Stimulated activated CD8-positive, alpha-beta memory T cell treated with anti-CD3 and anti-CD28 coated beads, Interleukin-7, amount 100 ng/mL, for 4 hours (primary cell): ENCODE measurements at places on chromosomes 4 and X.

DNA sequence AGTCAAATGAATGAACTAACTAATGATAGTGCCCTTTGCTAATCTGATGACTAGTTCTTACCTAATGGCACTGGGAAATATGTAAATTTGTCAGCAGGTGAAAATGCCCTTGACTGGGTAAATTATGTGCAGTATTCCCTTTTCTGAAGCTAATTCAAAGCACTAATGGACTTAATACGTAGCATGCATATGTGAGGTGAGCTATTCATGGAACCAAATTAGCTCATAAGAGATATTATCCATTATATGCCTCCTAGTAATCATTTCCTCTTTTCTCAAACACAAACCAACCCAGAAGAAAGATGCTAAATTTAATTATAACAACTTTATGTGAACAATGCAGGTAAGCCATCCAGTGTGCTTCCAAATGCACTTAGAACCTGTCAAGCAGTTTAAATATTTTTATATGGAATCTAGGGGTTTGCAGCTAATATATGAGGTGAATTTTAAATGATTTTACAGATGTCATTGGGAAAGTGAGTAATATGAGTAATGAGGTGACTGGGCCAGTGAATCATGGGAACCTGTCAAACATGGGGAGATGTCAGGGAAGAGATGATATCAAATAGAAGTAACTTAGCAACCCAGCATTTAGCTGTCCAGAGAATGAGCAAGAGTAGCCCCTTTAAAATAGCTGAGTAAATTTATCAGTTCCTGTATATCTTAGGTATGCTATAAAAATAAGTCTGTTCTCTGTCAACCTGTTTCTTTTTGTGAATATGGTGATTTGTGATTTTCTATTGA lies 315.0 kb downstream of the AFF2 start:
- DNase-seq: no peak

GRCh38 chrX:10098270-10098713 lies 58.5 kb upstream of the CLCN4 start:
- peak; percentile 54 for DNase-seq

DNA sequence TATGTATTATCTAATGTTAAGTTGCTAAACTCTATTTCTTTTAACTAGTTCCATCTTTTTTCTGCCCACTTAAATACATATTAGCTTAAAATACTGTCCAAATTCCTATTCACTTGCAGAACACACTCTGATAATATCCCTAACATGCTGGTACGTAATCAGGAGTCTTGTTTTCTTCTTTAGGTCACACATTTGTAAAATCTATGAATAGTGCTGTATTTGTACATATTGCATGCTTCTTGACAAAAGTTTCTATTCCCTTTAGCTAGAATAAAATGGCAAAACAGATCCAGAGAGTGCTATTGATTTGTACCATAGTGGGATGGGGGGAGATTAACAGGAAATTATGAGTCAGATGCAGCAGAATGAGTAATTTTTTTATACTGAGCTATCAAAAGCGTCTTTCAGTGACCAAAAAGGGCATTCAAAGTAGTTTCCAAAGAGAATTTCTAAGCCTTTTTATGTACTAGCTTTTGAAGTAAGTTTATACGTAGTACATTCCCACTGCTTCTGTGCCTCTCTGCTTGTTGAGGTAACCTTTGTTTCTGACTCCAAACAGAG lies 126.5 kb downstream of the PTPN13 start:
- no peak for DNase-seq

GRCh38 chr4:83582289-83582785 lies 46.4 kb downstream of the GPAT3 start:
- DNase-seq: no peak

- no peak for DNase-seq
Measured at GRCh38 chr4:146134761-146135445, 40.6 kb upstream of the LSM6 start.

- DNase-seq: no peak
Measured at GRCh38 chr4:4455210-4455865, 68.4 kb downstream of the NSG1 start.
